ENCODE measurements at places on chromosomes 11 and 22.

DNA sequence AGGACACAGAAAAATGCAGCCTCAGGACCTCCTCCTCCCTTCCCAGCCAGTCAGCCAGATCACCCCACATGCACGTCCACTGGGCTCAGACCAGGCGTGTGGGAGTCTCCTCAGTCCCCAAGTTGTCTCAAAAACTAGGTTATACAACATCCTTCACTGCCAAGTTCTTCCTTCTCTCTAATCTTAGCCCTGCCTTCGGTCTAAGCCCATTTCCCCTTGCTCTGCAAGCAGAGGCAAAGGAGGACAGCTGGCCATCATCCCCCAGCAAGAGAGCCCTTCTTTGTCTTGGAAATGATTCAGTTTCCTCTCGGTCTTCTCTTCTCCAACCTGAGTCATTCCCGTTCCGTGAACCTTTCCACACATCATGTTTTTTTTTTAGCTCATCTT, 14.0 kb upstream of the NRGN start:
- DNase-seq = no peak

- no peak for DNase-seq
These were observed 64.5 kb upstream of the NECTIN1 start for GRCh38 chr11:119793335-119793984.

- no peak for DNase-seq
These were observed 33.3 kb downstream of the IGHMBP2 start for GRCh38 chr11:68936676-68937620.

- no peak for DNase-seq
These were observed 156.8 kb downstream of the WNT11 start for GRCh38 chr11:76049511-76049910.

DNA sequence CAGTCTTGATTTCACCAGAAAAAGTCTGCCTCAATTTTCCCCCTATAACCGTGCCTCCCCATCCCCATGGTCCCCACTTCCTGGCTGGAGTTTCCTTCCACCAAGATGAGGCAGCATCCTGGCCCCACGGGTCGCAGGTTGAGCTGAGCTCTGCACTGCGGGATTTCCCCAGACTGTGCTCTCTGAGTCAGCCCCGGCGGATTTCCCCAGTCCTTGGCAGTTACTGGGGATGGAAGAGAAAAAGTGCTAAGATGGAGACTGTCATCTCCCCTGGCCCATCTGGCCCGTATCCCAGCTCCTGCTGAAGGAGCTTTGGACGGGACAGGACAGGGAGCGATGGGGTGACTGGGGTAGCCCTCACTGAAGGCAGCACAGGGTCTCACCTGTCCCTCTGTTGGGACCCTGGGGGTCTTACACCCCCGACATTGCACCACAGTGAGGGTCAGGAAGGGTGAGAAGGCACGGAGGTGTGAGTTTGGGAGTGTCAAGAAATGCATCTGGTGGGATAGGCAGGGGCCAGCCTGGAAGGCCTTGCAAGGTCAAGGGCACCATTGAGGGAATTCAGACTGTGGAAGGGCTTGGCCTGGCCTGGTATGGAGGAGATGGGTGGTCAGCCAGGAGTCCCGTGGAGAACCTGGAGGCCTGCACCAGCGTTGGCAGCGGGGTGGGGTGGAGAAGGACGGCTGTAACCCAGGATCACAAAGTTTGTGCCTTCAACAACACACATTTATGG, 36.5 kb downstream of the NADSYN1 start:
- no peak for DNase-seq

GRCh38 chr22:20146777-20147176, 4.1 kb downstream of the CCDC188 start:
- DNase-seq = no peak

DNA sequence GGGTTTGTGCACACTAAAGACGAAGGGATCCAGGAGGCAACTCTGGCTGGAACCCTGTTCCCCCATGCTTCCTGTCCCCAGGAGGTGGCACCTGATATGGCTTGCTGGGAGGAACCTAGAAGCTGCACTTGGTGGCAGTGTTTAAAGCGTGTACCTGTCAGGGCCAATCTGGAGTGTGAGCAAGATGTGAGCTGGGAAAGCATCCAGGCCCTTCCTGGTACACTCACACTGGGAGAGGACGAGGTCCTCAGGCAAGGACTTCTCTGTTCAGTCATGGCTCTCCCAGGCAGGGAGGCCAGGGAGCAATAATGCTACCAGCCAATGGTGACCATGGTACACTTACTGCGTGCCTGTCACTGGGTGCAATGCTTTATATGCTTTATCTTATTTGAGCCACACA, 130.7 kb upstream of the NECTIN1 start:
- DNase-seq = no peak

- no peak for DNase-seq
These were observed 121.2 kb downstream of the ABTB2 start for GRCh38 chr11:34236572-34236971.

All from activated CD8-positive, alpha-beta memory T cell treated with anti-CD3 and anti-CD28 coated beads, Interleukin-2, amount 50 U/mL, for 4 hours (primary cell).